ENCODE measurements at places on chromosomes 4 and X. TPM values are rescaled to one million over a fixed set of nuclear protein-coding genes. Genes with fewer than 3 reads are reported as not detected.

Gene YY2
- 0.30 TPM for total RNA-seq

Gene GYPA
- not detected for total RNA-seq

Gene SPIN2A
- total RNA-seq: 0.22 TPM

Gene ASB11
- 116 TPM for total RNA-seq

Gene MAGEA11
- not detected for total RNA-seq

Gene PLXNB3
- total RNA-seq: 2.9 TPM

Gene RHOXF2
- not detected for total RNA-seq

Gene TRIM60
- not detected for total RNA-seq

Gene AKAP14
- total RNA-seq: not detected

Gene PRRG1
- 12.9 TPM for total RNA-seq

Gene C1QTNF7
- total RNA-seq: 2.4 TPM

Gene F8A1
- total RNA-seq: 30.3 TPM

Gene LETM1
- 38.8 TPM for total RNA-seq

Gene TMPRSS11D
- not detected for total RNA-seq

Gene BMP3
- not detected for total RNA-seq

Gene ASMT
- total RNA-seq: not detected

Gene SPANXD
- not detected for total RNA-seq

Gene TRPC5OS
- total RNA-seq: not detected

Gene DDX3X
- total RNA-seq: 138 TPM

Gene ERVMER34-1
- total RNA-seq: 3.9 TPM

Gene USP26
- not detected for total RNA-seq

Gene MAGEC2
- not detected for total RNA-seq

Gene UGT2B11
- total RNA-seq: not detected

Gene AVPR2
- 3.1 TPM for total RNA-seq

Gene CT45A3
- total RNA-seq: not detected

Gene APBB2
- total RNA-seq: 23.5 TPM

Gene PABPC1L2B
- not detected for total RNA-seq

Gene GABRG1
- total RNA-seq: not detected

Gene PPP4R3C
- not detected for total RNA-seq

Gene GPRIN3
- total RNA-seq: 9.0 TPM

Gene PTPN13
- total RNA-seq: 3.8 TPM

Gene ITM2A
- total RNA-seq: 64.4 TPM

Gene TACC3
- total RNA-seq: 5.8 TPM

Gene UCHL1
- total RNA-seq: 35.2 TPM

Gene TCEAL2
- total RNA-seq: 0.47 TPM

Gene PHEX
- total RNA-seq: 0.03 TPM

Gene CXXC4
- total RNA-seq: 4.5 TPM

Gene COL25A1
- 0.77 TPM for total RNA-seq

Gene NDST3
- not detected for total RNA-seq

Gene RXFP1
- total RNA-seq: not detected

Gene GPRASP2
- total RNA-seq: 14.5 TPM

Gene NAT8L
- total RNA-seq: 0.52 TPM

Gene DOK7
- 46.7 TPM for total RNA-seq

Gene AFM
- total RNA-seq: not detected

Gene SHROOM2
- total RNA-seq: 0.71 TPM

Gene TNIP3
- not detected for total RNA-seq

Gene RHOXF1
- total RNA-seq: not detected

Gene MAGED4
- 0.47 TPM for total RNA-seq

Gene TMEM35A
- total RNA-seq: not detected

Gene NHS
- total RNA-seq: 1.0 TPM

Gene C4orf36
- 0.96 TPM for total RNA-seq

Gene NHSL2
- 3.8 TPM for total RNA-seq

Gene TASL
- 0.30 TPM for total RNA-seq

Gene AMTN
- total RNA-seq: not detected

Gene WDFY3
- 48.7 TPM for total RNA-seq

Gene BEX1
- total RNA-seq: 10.8 TPM

Gene MAGEE2
- total RNA-seq: 0.08 TPM

Gene AFP
- total RNA-seq: not detected

All from left ventricle myocardium inferior (tissue), 1 donor.